ENCODE measurements at places on chromosomes 6 and 20.

DNA sequence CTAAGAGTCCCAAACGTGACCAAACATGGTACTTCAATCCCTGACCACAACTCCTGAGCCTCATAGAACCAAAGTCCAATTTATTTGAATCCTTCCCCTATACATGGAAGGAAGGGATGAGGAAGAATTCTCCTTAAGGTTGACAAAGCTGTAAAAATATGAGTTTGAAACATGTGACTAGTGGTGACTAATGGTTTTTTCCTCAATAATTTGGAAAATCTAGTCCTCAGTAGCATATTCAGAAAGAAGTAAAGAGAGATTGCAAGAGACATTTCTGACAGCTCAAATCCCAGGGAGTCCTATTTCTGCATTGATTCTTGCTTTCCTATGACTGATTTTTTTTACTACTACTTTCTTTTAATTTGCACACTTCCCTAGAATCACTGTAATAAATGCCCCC is 443.7 kb downstream of the FRK start:
- DNase-seq = no peak

GRCh38 chr6:3956054-3956453 is 106.9 kb downstream of the FAM50B start:
- no peak for DNase-seq

GRCh38 chr6:136112262-136112661 is 137.8 kb downstream of the MTFR2 start:
- no peak for DNase-seq

GRCh38 chr6:16404456-16404855 is 166.1 kb downstream of the GMPR start:
- no peak for DNase-seq

DNA sequence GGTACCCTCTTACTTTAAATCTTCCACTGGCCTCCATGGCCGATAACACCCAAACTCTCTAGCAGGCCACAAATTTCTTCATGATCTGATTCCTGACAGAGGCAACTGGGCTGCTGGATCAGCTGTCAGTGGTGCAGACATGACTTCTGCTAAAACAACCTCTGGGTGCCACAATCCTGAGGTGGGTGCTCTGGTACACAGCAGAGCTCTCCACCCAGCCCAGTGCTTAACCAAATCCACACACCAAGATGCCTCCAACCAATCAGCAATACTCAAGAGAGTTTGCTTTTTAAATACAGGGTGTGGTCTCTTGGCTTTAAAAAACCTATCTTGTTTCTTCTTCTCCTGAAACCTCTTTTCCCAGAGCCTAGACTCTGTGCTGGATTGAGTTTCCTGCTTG is 126.6 kb upstream of the SPACA1 start:
- DNase-seq = no peak

DNA sequence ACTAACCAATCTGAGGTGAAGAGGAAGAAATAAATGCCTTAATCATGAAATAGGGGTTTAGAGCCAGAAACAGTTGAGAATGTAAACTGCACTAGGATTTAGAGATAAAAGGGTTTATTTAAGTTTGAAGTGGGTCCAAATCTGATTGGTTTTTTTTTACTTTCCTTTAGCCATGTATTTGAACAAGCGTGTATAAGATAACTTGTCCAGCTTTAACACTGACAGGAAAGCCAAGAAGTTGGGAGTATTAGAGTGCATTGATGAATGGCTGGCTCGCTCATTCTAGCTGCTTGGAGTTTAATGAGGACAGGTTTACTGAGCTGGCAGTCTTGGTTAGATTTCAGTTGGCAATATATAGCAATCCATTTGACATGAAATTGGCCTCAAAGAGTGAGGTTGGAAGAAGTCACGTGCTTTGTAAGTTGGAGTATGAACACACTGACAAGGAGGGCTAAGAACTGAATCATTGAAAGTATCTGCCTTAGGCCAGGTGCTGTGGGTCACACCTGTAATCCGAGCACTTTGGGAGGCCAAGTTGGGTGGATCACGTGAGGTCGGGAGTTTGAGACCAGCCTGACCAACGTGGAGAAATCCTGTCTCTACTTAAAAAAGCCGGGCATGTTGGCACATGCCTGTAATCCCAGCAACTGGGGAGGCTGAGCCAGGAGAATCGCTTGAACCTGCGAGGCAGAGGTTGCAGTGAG is 13.7 kb downstream of the SRSF3 start:
- DNase-seq = no peak

- DNase-seq = no peak
Measured at GRCh38 chr6:161242779-161243693, 30.8 kb downstream of the AGPAT4 start.

DNA sequence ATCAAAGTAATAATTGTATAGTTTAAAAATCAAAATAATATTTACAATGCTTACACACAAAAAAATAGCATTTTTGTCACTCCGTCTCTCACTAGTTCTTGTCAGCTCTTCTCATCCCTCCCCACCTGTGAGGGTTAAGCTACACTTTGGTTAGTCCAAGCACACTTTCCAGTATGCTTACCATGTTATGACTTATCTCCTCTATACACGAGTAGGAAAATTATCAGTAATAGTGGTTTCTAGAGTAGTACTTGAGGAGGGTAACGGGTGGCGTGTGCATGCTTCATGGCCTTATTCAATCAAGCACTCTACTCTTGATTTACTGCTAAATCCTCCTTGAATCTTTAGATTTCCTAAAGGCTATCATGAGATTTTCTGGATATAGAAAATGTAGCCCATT is 443.7 kb downstream of the UTRN start:
- no peak for DNase-seq

- no peak for DNase-seq
Measured at GRCh38 chr6:25832307-25832662, 433 bp upstream of the SLC17A1 start.

DNA sequence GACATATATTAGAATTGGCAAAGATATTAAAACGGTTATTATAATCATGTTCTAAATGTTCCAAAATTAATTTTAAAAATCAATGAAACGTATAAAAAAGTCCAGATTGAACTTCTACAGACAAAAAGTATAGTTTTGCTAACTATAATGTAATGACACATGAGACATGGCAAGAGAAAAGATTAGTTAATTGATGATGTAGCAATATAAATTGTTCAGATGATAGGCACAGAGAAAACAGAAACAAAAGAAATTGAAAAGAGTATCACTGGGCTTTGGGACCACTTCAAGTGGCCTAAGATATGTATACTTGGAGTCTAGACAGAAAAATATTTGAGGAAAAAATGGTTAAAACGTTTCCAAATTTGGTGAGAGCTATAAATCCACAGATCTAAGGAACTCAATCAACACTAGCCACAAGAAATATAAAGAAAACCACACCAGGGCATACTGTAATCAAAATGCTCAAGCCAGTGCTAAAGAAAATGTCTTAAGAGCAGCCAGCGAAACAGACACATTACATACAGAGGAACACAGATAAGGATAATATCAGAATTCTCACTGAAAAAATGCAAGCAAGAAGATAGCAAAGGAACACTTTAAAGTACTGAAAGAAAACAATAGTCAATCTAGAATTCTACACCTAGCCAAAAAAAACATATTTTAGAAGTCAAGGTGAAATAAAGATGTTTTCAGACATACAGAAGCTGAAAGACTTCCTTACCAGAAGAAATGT is 172.6 kb upstream of the FOXQ1 start:
- no peak for DNase-seq

- no peak for DNase-seq
Measured at GRCh38 chr6:56396435-56396834, 149.1 kb upstream of the COL21A1 start.

DNA sequence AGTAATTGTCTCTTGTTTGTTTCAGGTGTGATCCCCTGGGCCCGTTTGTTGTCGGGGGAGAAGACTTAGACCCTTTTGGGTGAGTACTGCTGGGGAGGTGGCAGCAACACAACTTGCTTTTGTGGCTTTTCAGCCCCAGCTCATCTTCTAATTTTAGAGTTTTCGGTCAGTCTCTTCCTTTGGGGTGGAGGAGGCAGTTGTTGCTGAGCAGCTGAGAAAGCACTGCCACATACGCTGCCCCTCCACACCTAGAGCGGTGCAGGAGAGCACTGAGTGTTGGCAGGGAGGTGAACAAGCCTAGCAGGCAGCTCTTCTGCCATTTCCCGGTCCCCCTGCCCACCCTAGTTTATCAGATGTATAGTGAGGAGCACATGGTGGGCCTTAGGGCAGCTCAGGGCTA is 21.7 kb downstream of the TMEM74B start:
- DNase-seq = no peak

- DNase-seq = no peak
Measured at GRCh38 chr6:51513891-51514747, 573.3 kb downstream of the PKHD1 start.

DNA sequence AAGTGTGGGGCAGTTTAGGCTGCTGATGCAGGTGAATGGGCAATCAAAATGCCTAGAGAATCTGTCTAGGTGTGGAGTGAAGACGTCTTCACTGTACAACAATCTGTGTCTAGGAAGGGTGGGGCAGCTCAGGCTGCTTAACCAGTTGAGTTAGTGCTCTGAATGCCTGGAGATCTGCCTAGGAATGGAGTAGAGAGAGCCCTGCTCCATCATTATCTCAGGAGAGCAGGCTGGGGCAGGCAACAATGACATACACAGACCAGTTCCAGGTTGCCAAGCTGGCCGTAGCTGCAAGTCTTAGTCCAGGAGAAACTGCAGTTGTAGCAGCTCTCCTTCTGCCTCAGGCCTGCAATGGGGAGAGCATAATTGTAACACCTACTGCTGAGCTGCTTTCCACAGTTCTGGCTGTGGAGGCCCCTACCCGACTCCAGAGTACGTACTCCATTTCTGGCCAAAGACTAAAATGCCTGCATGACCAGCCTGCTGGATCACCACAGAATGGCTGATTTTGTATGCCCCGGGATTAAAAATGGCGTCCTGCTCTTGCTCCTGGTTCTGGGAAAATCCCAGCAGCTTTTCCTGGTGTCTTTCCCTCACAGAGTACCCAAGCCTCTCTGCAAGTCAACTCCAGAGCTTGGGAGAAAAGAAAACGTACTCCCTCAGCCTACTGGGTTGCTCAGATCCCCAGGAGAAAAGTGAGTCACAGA is 545.4 kb downstream of the ADGRB3 start:
- DNase-seq = no peak

DNA sequence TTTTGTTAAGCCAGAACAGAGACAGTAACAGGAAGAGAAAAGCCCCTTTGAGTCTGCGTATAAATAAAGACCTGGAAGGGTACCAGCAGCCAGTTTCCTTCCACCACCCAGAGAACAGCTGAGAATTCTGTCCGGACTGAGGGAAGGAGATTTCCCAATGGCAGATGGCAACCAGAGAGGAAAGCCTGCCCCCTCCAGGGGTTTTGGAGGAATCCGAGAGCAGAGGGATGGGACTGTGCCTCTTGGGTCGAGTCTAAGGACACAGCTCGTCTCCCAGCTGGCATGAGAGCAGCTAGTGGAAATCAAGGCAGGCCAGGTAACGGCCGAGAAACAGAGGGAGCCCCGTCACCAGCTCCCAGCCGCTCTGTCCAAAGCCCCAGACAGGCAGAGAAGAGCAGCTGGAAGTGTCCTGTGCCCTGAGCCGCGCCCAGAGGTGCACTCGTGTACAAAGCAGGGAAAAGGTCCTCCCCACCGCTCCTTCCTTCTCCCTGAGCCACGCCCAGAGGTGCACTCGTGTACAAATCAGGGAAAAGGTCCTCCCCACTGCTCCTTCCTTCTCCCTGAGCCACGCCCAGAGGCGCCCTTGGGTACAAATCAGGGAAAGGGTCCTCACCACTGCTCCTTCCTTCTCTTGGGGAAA is 134.0 kb upstream of the SNX9 start:
- DNase-seq = no peak

DNA sequence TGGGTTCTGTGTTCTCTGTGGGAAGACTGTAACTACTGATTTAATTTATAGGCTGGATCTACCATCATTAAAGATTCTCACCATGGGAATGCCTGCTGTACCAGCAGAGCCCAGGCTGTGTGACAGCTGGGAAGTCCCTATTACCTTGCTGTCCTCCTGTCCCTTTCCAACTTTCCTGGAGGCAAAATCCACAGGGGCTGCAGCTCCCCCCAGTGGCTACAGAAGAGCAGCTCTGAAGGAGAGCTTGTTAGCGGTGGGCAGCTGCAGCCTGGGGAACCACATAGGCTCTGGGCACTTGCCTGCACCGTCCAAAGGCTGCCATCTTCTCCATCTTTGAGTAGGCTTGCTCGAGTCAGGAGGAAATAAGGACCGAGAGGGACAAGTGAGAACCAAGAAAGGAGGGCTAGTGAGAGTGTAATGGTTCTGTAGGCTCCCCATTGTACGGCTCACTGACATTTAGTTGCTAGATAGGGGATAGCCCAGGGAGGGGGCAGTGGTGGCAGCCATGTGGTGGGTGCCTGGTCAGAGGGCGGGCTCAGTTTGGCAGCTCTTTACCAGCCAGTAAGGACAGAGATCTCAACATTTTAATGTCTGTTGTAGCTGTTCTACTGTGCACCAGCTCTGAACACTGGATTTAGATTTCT is 155.1 kb upstream of the MLIP start:
- DNase-seq = no peak

DNA sequence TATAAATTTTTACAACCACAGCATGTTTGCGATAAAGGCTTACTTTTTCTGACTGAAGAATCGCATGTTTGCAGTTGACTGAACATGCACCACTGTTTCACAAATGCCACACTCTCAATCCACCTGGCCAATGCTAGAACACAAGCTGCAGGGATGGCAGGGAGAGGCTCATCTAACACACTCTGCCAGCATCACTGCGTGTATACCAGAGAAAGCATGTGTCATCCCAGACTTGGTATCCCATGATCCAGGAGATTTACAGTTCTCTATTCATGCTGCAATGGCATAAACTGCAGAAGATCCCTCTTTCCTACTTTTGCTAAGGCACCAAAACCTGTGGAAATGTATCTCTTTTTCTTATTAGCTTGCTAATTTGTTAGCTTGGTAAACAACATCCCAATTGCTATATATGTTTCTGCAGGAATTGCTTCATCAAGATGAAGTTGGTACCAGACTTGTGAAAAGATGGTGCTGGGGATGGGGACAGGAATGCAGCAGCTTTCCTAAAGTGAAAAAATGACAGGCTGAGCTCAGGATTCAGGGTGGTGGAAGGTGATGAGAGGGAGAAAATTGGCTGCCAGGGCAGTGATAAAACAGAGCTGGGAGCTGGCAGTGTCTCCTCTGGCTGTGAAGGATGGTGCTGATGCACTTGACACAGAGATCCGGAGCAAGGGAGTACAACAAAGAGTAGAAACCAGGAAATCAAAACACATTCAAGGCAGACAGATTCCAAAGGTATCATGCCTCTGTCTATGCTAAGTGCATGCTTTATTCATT is 186.9 kb downstream of the HIVEP2 start:
- DNase-seq = no peak

GRCh38 chr6:158461954-158462353 is 97.9 kb upstream of the TMEM181 start:
- DNase-seq = no peak

DNA sequence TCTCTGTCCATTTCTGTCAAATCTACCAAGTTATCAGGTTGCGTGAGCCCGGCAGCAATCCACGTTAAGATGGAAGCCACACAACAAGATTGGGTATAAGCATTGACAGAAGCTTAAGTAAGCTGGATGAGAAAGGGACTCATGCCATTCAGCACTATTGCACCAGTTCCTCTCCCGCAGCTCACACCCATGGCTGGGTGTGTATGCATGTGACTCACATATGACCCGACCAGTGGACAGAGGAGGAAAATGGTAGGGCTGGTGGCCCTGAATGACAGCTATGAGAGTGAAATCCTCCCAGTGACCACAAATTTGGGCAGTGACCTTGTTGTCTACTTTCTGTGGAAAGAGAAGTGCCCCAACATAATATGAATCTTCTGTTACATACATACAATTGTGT is 113.5 kb downstream of the OTOR start:
- DNase-seq = no peak

- DNase-seq = no peak
Measured at GRCh38 chr6:128929869-128930268, 46.9 kb downstream of the LAMA2 start.

All from effector memory CD4-positive, alpha-beta T cell (primary cell).